ENCODE measurements at places on chromosomes 11 and 22.
A peak's percentile ranks its signal among the peaks of the same experiment; 100 is the strongest.

GRCh38 chr11:8477151-8477550 lies 116.9 kb downstream of the STK33 start:
- DNase-seq = no peak

GRCh38 chr11:103631841-103632240 lies 404.6 kb upstream of the DDI1 start:
- DNase-seq = no peak

DNA sequence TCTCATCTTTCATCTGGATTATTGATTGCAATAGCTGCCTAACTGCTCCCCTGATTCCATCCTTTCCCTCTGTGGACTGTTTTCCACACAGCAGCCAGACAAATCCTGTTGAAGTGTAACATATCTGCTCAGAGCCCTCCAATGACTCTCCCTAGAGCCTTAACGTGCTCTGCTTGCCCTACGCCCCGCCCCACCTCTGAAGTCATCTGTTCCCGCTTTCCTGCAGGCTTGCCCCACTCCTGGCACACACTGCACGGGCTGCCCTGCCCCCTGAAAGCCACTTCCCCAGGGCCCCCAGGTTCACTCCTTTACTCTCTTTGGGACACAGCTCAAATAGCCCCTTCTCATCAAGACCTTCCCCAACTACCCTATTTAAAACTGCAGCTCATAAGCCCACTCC lies 59.5 kb downstream of the NECTIN1 start:
- no peak for DNase-seq

GRCh38 chr11:117420143-117420485 lies 92.5 kb downstream of the CEP164 start:
- DNase-seq = peak; percentile 11

- DNase-seq = no peak
Measured at GRCh38 chr11:96647621-96648020, 257.8 kb downstream of the JRKL start.

GRCh38 chr11:77206264-77207018 lies 78.4 kb downstream of the MYO7A start:
- DNase-seq = no peak

- no peak for DNase-seq
Measured at GRCh38 chr22:42357221-42357620, 75.0 kb downstream of the NFAM1 start.
